ENCODE measurements at places on chromosomes 16 and 17. TPM values are rescaled to one million over a fixed set of nuclear protein-coding genes. Genes with fewer than 3 reads are reported as not detected.

TAC4 gene
- not detected for polyA plus RNA-seq

DNA sequence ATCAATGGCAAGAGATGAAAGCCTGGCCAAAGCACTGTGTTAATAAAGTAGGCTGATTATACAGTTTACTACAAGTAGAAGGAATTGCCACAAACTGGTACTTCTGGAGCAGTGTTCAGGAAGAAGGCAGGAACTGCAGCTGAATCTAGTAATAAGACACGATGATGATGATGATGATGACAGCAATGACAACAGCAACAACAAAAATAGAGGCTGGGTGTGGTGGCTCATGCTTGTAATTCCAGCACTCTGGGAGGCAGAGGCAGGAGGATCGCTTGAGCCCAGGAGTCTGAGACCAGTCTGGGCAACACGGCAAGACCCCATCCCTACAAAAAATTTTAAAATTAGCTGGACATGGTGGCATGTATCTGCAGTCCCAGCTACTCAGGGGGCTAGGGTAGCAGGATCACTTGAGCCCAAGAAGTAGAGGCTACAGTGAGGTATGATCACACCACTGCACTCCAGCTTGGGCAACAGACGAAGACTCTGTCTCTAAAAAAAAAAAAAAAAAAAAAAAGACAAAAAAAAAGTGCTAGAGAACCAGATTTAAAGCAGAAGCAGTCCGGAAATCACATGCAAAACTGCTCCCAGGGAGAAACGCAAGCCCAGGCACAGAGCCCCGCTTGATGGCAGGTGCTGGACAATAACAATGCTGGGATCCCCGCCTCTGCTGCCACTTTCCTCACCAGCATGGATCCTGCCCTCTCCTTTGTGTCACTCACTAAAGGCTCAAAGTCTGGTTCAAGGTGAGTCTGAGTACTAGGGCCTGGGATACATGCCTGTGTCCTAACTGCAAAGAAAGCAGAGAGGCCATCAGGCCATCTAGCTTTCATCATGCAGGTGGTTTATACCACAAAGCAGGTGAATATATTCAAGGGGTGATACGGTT, 44.8 kb downstream of the CPPED1 start:
- no peak for DNase-seq

DNA sequence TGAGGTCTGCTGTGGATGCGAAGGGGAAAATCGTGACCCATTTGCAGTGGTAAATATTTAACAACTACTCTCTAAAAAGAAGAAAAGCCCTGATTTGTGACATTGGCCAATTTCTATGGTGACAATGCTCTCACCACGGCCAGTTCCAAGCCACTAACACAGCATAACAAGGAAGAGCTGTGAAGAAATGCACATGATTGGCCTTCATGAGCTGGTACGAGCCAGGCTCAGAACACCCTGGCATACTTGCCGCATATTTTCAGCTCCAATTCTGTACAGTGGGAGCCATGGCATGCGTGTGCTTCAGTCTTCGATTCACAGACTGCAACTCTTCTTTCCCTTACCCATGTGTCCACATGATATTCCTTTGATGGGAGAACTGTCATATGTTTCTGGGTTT, 363.9 kb upstream of the CDH5 start:
- DNase-seq, result no peak

GRCh38 chr17:68972119-68972704, 17.0 kb upstream of the ABCA8 start:
- no peak for DNase-seq

- DNase-seq, result no peak
Measured at GRCh38 chr16:17829811-17830210, 359.1 kb upstream of the XYLT1 start.

Data from right renal cortex interstitium (tissue), 3 donors.